ENCODE measurements at places on chromosomes 4 and X. TPM values are rescaled to one million over a fixed set of nuclear protein-coding genes. Genes with fewer than 3 reads are reported as not detected.

Gene ADH1C
- 0.44 TPM for total RNA-seq

Gene HERC5
- total RNA-seq = 2.7 TPM

Gene PPP1R2C
- not detected for total RNA-seq

Gene ZNF732
- 0.66 TPM for total RNA-seq

Gene KLHL4
- total RNA-seq = 4.8 TPM

Gene CFAP47
- total RNA-seq = 0.12 TPM

Gene LETM1
- 81.4 TPM for total RNA-seq

Gene PCGF3
- total RNA-seq = 45.2 TPM

Gene ATP1B4
- total RNA-seq = not detected

Gene STIM2
- 12.6 TPM for total RNA-seq

Gene MAML3
- 2.1 TPM for total RNA-seq

Gene CPZ
- total RNA-seq = 0.66 TPM

Gene SLITRK4
- 0.50 TPM for total RNA-seq

Gene CENPVL1
- total RNA-seq = not detected

Gene ERCC6L
- total RNA-seq = 12.4 TPM

Gene MAOB
- 0.37 TPM for total RNA-seq

Gene CLNK
- total RNA-seq = not detected

Gene SPATA4
- total RNA-seq = 0.37 TPM
